Kasumi-1 (cell line): ENCODE measurements at places on chromosomes 5 and 9.

GRCh38 chr5:154683101-154683880, 71.9 kb upstream of the LARP1 start:
- DNase-seq, result no peak

GRCh38 chr5:32711362-32711680, 200 bp downstream of the NPR3 start:
- DNase-seq, result peak; percentile 58

GRCh38 chr5:132525299-132525724, 18.0 kb downstream of the IL5 start:
- no peak for DNase-seq

DNA sequence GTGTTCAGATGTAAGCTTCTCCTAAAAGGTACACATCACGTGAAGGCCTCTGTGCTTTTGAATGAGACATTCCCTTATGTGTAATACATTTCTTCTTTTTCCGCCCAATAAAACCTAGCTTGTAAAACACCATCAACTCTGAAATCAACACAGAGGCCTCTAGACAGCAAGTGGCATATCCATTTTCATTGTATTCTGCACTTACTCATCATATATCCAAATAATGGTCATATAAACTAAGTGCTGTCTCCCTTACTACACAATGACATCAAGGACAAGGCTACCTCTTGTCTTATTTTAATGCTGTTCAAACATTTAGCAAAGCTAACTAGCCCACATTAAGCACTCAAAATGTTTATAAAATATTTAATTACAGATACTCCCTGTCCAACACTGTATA, 108.5 kb downstream of the ELAVL2 start:
- DNase-seq, result no peak

GRCh38 chr5:153798830-153799229, 239.9 kb downstream of the FAM114A2 start:
- DNase-seq, result no peak

- DNase-seq, result no peak
These were observed 26.4 kb downstream of the ZFAND5 start for GRCh38 chr9:72338631-72339030.

DNA sequence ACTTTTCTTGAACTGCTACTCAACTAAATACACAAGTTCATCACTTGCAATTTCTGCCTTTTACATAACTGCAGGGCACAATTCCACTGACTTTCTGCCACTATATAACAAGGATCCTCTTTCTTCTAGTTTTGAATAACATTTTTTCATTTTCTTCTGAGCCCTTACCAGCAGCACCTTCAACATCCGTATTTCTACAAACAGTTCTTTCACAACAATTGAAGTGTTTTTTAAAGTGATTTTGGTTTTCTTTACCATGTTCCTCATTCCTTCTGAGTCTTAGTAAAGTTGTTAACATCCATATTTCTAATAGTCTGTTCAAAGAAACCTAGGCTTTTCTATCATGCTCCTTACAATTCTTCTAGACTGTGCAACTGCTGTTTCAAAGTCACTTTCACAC, 127.2 kb upstream of the PITX1 start:
- no peak for DNase-seq

DNA sequence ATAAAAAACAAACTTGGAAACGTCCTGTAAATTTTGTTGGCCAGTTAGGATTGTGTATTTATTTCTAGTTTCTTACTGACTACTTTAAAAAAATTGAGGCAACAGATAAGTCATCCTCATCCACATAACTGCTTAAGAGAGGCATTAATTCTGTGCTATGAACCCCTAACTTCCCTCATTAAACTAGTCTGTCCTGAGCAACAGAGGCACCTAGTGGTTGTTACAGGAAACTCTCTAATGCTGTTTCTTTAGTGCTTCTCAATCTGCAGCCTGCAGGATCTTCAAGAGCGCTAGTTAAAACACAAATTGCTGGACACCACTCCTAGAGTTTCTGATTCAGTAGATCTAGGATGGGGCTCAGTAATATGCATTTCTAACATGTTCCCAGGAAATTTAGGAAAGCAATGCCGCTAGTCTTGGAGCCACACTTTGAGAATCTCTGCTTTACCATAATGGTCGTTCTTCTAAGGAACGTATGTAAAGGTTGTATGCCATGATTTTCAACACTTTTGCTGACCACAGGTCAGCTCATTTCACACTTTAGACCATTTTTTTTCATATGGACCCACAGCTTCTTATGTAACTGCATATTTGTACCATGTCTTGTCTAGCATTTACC, 410.1 kb upstream of the SMARCA2 start:
- DNase-seq, result peak; percentile 49

DNA sequence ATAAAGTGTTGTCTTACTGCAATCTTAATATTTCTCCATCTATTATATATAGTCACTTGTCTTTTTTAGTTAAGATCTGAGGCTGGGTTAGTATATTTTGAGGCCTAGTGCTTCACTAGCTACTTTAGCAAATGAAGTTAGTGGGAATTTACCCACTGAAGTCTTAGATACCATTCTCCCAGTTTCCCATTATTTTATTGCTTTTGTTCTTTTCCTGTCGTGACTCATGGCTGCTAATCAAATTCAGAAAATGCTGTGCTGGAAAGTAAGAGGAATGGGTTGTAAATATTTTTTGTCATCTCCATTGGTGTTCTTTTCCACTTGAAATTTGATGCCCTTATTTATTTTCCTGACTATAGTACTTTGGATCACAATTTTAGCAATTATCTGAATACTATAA, 14.2 kb downstream of the TCERG1 start:
- DNase-seq, result no peak

DNA sequence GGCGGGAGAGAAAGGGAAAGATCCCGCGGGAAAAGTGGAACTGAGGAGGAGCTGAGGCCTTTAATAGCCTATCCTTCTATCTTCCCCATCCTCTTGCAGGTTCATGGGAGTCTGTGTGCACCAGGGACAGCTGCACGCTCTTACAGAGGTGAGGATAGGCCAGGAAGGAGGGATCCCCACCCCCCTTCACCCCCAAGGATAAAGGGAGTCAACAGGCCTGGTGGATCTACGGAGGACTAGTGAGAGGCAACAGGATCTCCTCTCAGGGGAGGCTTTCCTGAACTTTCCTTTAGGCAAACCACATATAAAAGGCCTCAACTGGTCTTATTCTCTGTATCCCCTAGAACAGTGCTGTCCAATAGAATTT, 1.1 kb downstream of the TESK1 start:
- DNase-seq, result no peak

GRCh38 chr9:127505396-127506116, 54.2 kb downstream of the LRSAM1 start:
- DNase-seq, result peak; percentile 25

- DNase-seq, result no peak
These were observed 65.5 kb upstream of the BARHL1 start for GRCh38 chr9:132516911-132517310.

- DNase-seq, result no peak
These were observed 34.2 kb upstream of the IL7R start for GRCh38 chr5:35822511-35822910.

- no peak for DNase-seq
These were observed 72.0 kb downstream of the KIF24 start for GRCh38 chr9:34256987-34257585.

- no peak for DNase-seq
These were observed 77.8 kb upstream of the IRX2 start for GRCh38 chr5:2829239-2829638.

DNA sequence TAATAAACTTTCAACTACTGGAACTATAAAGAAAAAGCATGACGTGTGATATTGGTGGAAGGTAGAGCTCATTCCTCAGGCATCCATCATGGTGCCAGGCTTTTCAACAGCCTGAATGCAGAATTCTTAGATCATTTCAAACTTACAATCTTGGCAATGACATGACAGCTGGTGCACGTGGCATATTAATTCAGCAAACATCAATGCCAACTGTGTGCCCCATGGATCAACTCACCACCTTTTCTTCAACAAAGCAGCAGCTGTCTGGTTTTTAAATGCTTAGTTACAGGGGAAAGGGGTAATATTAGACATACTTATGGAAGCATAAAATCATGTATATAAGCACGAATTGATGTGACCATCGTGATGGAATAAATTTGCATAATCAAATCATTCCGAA, 56.0 kb upstream of the OR13F1 start:
- no peak for DNase-seq

GRCh38 chr9:134683714-134684374, 42.2 kb downstream of the COL5A1 start:
- DNase-seq, result no peak

DNA sequence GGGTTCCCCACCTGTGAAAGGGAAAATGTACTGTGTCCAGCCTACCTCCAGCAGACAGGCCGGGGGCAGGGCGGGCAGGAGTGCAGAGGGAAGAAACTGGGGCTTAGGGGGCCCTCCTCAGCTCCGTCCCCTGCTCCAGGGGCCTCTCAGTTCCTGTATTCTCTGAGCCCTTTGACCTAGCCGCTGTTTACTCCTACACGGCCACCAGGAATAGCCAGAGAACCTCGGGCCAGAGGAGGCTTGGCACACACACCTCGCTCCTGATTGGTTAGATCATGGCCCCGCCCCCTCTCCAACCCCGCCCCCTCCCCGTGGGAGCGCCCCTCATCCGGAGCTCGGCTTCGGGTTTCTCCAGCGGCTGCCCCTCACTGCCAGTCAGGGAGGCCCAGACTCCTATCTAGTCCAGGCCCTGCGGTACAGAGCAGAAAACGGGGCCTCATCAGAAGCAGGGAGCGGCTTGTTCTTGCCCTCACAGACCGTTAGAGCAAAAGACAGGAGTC, 2.2 kb downstream of the ST6GALNAC6 start:
- peak; percentile 74 for DNase-seq

- DNase-seq, result no peak
These were observed 7.0 kb downstream of the TMEM252 start for GRCh38 chr9:68533678-68534077.

DNA sequence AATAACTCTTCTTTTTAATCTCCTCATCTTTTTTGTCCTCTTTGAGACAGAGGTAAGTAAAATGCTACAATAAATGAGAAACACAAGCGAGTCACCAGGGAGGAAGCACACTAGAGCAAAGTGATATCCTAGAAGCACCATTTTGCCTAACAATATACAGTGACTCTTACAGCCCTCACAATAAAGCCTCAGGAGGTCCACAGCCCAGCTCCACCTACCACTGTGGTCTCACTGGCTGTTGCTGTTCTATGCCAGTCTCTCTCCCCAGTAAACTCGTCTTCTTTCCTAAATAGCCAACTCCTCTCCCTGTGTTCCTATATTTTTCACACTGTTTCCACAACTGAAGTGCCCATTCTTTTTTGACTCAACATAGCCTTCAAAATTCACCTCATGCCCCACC, 44.3 kb downstream of the TNFSF15 start:
- no peak for DNase-seq

DNA sequence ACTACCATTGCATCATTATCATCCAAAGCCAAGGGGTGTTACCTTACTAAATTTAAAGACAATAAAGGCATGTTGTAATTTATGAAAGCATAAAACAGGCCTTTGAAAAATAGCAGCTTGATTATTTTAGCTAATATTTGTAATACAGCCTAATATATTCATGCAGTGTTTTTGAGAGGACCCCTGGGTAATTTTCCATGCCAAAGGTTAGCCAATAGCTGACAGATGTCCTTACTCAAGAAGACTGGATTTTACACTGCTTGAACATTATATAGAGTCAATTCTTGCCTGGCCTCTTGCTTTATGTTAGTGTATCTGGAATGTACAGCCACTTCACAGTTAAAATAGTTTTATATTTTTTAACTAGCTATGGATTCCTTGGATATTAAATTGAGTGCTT, 337.8 kb upstream of the PAPPA start:
- DNase-seq, result no peak

DNA sequence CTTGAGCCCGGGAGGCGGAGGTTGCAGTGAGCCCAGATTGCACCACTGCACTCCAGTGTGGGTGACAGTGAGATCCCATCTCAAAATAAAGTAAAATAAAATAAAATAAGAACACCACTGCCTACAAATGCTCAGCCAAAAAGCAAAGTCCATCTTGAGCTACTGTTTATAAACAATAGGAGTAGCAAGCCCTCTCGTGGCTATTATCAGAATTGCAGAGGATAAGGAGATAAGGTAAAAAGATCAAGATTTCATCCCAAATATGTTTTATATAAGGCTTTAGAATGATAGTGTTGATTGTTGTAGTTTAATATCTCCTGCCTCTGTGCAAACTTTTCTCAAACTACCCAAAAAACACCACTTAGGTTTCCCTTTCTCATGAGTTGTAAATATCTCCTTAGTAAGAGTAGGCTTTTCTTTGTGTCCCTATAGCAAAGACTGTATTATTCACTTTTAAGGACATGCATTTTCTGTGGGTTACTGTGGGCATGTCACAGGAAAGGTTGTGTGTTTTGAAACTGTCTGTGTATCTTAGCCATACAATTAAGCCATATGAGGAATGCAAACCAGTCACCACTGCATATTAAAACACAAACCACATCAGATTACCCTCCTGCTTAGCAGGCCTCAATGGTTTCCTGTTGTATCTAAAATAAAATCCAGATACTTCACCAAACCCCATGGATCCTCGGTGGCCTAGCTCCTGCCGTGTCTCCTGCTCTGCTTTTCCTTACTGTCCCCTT, 31.8 kb upstream of the CKS2 start:
- DNase-seq, result peak; percentile 79

GRCh38 chr9:114655689-114656088, 1.9 kb downstream of the TEX53 start:
- no peak for DNase-seq

DNA sequence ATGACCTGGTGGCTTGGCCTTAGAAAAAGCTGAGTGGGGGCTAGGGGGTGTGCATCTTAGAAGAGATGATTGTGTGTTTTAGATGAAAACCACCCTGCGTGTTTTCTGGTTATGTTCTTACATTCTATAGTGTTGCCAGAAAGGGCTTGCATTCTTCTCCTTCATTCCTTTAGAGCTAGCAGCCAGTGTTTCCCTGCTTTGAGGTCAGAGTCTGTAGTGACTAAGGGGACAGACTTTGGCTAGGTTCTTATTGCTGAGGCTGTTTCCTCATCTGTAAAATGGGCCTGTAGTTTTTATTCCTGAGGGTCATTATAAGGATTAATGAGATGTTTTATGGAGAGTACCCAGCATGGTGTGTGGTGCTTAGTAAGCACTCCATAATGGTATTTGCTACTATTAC, 6.4 kb downstream of the MAST4 start:
- DNase-seq, result no peak

DNA sequence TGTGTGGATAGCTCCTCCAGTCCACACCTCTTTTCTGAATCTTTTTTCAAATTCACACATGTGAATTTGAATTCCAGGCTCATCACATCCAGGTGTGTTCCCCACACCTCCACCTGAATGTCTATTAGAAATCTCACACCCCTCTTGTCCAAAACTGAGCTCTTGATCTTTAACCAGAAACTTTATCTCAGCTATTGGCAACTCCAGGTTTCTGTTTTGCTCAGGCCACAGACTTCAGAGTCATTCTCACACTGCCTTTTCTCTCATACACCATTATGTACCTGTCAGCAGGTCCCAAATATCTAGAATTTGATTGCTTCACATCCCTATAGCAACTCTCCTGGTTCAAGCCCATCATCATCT, 11.6 kb downstream of the NIPSNAP3B start:
- DNase-seq, result no peak

GRCh38 chr9:108374626-108375025, 481.2 kb downstream of the ACTL7B start:
- DNase-seq, result no peak
